ENCODE measurements at places on chromosomes 5 and 9.
A peak's percentile ranks its signal among the peaks of the same experiment; 100 is the strongest.

DNA sequence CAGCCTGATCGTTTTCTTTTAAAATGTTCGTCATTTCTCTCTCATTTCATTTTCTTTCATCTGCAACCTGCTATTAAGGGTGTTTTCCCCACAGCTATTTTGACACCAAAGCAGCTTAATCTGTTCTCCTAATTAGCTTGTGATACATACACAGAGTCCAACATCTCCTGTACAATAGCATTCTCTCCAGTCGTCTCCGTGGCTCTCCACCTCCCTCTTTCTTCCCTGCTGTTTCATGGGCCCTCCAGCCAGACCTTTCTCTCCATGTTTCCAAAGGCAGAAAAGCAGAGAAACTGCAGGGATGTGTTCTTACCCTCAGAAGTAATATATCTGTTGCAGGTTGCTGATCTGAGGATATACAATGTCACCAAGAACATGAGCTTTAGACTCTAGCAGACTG is 88.8 kb upstream of the SPOCK1 start:
- DNase-seq = no peak

DNA sequence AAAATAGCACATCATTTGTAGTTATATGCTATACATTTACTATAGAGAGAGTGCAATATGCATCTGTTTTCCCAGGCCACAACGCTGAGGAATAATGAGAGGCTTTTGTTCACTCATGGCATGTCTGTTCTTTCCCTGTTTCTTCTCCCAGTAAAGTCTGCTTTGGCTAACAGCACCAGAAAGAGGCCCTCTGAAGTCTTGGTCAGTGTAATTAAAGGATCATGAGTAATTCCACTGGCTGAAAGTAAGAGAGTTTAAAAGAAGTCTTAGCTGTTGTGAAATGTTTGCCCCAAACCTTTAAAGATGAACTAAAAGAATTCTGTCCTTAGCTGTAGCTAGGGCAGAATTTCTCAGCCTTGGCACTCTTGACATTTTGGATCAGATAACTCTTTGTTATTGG is 228.8 kb downstream of the TLE4 start:
- DNase-seq = no peak

- DNase-seq = no peak
These were observed 57.9 kb downstream of the DOCK8 start for GRCh38 chr9:272251-273213.

DNA sequence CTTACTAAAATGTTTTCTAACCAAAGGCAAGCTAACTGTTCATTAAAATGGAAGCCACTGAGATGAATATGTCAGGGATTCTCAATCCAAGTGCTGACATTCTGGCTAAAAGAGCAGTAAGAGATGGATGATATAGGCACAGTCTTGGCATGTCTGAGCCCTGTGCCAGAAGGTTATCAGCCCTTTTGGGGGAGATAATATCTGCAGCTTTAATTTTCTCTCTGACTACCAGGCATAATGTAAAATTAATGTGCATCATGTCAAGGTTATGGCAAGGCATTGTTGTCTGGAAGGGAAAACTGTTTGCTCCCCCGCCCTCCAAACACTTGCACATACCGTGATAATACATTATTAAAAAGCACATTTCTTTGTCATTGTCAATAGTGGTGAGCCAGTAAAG is 609.8 kb downstream of the ZNF608 start:
- DNase-seq = no peak

DNA sequence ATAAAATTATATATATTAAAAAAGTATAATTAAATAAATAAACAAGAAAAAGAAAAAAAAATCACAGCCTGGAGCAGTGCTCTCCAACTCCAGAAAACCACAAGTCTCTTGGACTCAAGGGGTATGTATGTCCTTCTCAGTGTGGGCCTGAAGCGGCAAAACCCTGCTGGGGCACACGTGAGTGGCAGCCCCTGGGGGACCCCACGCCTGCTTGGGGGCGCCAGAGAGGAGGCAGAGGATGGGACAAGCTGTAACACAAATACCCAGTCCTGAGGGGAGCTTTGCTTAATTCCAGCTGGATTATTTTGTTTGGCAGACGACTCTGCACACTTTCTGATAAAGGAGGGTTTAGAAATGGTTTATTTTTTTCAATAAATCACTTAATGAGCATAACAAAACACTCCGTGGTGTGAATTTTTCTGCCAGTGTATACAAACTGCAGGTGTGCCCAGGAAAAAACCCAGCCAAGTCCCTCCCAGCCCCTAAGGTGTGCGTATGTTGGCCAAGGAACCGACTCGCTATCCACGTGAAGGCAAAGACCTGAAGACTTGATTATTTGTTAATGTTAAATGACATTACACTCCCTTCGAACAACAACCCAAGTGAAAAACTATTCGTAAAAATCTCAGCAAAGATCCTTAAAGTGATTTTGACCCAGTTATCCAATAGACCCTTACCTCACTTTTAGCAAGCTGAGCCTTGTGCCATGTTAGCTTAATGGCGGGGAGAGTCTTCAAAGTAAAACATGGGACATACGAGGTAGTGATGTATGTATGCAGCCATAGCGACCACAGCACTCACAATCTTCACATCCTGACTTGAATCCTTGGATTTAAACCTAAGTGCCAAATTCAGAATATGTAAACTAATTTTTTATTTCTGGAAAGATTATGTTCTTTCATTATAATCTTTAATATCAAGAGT is 32.9 kb downstream of the ANKH start:
- DNase-seq = no peak

DNA sequence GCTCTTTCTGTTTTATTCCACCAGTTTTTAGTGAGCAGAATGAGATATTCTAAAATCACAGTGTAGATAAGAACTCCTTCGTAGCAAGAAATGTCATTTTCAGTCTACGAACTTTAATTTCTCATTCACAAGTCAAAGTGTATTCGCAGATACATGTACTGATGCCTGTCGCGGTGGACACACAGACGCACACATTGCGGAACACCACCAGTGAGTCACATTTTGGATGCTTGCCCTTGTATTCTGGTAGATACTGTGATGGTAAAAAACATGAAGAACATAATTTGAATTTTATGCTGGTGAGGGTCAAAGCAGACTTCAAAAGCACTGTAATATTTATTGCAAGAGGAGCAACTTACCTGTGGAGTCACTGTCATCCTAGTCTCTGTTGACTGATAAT is 4.7 kb upstream of the C9orf57 start:
- DNase-seq = peak; percentile 66

- DNase-seq = peak; percentile 37
These were observed 663.2 kb upstream of the RGMB start for GRCh38 chr5:98110282-98110691.

DNA sequence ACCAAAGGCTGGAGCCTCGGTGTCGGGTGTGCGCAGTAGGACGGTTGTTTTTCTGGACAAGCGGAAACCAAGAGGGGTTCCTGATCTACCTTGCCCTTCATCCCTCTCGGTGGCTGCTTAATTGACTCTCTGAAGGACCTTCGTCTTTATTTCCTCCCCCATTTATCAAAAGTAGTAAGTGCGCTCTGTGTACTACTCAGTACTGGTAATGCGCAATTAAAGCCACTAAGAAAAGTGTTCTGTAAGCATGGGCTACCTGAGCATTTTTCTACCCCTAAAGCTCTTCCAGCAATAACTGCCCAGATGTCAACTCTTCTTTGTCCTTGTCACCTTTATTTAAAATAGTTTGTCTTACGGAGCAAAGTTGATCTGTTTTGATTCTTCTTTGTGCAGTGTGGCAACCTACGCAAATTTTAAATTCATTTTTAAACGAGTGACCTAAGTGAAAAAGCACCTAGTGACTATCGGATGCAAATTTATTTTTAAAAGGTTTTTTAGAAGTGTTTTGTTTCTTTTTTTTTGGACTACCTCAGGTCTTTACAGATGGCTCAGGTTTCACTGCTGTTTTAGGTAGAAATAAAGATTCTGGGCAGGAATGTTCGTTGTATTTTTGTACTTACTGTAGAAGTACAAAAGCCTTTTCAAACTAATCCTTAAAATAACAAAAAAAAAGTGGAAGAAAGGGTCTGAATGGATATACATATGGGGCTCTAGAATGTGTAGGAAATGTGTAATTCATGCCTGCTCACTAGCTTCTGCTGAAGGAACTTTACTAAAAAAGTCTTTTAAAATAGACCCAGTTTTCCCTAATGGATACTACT is 2.0 kb downstream of the JMY start:
- DNase-seq = no peak

DNA sequence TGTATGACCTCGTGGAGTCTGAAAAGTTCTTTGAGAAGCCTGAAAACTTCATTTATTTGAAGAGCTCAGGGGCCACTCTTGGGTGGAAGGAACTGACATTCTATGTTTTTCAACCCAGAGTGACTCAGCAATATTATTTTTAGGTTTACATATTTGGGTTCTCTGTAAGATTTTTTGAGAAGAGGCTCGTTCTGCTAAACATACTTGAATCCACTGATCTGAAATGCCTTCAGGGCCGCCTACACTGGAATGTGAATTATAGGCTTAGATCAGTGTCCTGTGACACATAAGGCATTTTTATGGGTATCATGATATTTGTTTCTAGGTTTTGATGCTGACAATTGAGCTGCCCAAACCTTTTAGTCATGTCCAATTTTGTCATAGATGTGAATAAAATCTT is 86.2 kb downstream of the PSAT1 start:
- peak; percentile 49 for DNase-seq

GRCh38 chr5:94522117-94522516 is 96.3 kb downstream of the KIAA0825 start:
- DNase-seq = no peak

- DNase-seq = peak; percentile 46
These were observed 5.5 kb upstream of the CDHR2 start for GRCh38 chr5:176543428-176544182.

DNA sequence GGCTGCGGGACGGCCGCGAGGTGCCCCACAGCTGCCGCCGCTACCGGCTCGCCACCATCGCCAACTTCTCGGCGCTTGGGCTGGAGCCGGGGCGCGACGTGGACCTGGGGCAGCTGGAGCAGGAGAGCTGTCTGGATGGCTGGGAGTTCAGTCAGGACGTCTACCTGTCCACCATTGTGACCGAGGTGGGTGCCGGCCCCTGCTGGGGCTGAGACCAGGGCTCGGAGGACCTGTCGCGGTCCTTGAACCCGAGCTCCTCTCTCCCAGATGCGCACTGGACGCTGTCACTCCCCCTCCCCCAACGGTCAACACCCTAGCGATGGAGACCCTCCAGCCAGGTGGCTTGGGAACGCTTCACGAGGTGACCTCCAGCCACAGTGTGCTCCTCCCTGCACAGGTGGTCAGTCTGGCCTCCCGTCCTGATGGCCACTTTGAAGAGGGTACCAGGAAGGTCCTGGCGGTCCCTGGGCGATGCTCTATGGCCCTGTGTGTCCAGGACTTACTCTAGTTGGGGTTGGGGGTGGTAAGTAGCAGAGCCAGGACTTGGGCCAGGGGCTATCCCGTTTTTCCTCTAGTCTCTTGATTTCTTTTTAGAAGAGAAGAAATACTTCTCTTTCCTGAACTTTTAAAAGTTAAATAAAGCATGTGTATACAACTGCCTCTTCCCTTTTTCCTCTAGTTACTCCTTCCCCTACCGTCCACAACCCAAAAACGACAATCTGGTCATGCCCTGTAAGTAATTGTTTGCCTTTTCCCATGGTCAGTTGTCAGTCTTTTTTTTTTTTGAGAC is 866 bp downstream of the SLC22A5 start:
- DNase-seq = no peak

DNA sequence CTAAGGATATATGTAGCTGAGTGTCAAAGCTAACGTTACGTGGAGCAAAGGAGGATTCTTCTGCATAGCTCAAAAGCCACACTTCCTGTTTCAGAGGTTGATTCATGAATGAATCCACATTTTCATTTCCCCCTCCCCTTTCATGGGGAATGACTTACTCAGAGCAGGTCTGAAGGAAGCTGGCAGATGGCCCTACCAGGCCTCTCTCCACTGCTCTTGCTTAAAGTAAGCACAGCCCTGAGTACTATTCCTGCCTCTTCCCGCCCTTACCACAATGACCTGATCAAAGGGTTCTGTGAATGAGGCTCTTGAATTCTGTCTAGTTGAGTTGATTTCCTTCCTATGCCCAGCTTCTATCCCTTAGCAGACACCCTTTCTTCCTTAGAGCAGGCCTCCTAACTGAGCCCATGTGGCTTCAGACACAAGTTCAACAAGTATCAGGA is 6.3 kb downstream of the IGIP start:
- DNase-seq = peak; percentile 97

DNA sequence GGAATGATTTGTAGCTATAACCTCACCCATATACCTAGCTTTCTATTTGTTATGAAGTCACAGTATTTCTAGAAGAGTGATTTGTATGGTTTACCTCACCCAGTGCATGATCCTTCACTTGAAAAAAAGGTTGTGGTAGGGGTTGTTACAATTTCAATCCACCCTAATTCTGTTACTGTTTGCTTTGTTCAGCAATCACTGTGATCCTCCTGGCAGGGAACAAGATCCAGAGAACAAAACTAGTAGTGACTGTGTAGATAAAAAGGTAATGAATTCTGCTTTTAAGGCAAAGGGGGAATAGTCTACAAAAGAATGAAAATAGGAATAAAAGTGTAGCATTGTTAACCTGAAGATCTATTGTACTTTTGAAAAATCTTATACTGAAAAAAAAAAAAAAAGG is 191.3 kb upstream of the SH3GL2 start:
- no peak for DNase-seq

DNA sequence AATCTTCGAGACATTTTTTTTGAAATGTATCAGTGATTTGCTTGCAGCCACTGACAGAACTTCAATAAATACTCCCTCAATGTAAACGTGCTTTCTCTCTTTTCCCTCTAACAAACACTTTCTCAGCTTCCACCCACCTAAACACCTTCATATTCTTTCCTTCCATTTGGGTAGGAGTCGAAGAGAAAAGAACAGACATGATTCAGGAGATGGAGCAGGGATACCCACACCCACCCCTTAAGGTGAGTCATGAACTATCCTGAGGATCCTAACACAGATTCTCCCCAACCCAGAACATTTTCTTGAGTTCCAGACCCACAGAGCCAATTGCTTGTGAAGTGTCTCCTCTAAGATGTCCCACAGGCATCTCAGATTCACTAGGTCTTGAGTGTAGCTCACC is 488.8 kb downstream of the CDK5RAP2 start:
- DNase-seq = no peak

GRCh38 chr5:69368458-69369339 is 621 bp downstream of the AK6 start:
- no peak for DNase-seq

DNA sequence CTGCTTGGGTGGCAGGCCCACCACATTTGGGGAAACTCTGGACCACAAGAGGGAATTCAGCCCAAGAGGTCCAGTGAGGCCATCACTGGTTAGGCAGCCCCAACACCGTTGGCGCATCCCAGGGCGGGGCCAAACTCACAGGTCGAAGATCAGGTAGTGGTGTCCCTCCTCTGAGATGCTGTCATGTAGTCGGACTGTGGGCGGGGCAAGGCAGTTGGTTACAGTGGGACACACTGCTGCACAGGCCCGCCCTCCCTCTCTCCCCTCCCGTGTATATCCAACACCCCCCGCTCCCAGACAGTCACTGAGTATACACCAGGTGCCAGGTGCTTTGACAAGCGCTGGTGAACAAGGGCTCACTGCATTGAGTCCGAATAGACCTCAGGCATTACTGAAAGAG is 32.1 kb downstream of the CAMK2A start:
- no peak for DNase-seq

GRCh38 chr9:16884952-16885513 is 14.6 kb upstream of the BNC2 start:
- peak; percentile 90 for DNase-seq
